ENCODE measurements at places on chromosomes 2 and 18.

DNA sequence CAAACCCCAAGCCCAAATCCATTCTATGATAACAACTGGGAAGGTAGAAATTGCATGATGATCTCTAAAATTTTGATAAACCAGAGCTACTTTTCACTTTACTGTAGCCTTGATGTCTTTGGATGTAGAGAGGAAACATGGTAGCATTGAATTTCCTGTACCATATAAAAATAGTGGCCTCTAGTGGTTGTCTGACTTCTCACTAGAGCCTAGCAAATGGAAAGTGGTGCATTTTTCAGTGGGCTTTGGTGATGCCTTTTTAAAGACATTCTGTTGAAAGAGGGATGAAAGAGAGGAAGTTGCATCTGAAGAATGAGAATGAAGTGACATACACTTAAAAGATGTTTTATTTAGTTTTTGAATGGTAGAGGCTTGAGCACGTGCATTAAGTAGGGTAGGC lies 662.2 kb downstream of the XIRP2 start:
- DNase-seq, result no peak

- DNase-seq, result no peak
Measured at GRCh38 chr2:132941296-132942020, 271.5 kb upstream of the LYPD1 start.

- no peak for DNase-seq
Measured at GRCh38 chr2:8620611-8621382, 61.1 kb upstream of the ID2 start.

DNA sequence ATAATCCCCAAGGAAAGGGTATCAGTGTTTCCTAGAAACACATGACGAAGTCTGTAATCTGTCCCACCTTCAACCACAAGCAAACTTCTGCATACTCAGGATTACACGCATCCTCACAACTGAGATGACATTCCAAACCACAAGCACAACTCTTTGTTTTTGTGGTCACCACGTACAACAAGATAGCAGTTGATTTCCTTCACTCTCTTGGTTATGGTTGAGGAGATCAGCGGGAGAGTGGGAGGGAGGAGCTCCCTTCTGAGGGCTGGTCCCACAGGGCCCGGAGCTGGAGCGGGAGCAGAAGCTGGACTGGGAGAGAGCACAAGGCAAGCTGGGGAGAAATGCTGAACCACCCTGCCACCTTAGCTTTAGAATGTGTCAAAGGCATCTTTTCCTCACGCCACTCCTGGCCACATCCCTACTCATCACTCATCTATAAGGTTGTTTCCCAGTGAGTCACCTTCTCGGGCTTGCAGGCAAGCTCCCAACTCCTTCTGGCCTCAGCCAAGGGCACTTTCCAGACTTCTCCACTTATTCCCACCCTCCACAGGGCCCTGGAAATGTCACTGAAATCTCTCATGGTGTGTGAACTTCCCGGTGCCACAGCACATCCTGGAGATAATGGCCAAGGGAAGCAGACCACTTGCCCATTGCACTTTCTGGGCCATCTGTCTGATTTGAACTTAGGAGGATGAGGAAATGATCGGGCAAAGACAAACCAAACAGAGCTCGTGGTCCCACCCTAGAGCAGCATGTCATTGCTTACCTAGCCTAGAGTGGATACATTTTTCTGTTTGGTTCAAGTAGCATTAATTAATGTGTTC lies 98.9 kb upstream of the LGALSL start:
- DNase-seq, result peak; percentile 57

DNA sequence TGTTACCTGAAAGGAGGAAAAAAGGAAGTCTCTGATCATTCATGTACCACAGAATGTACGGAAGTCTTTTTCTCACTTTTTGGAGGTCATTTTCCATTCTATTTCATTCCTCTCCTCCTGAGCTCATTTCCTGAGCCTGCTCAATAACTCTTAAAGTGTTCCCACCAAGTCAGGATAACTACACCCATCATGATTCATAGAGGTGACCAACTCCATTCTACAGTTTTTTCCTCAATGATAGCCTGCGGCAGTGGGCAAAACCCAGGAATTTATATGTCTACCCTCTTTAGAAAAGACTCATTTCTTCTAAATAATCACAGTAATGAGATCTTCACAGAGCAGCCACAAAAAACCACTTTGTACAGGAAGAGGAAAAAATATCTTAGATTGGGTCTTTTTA lies 372.5 kb downstream of the RBM43 start:
- DNase-seq, result no peak

DNA sequence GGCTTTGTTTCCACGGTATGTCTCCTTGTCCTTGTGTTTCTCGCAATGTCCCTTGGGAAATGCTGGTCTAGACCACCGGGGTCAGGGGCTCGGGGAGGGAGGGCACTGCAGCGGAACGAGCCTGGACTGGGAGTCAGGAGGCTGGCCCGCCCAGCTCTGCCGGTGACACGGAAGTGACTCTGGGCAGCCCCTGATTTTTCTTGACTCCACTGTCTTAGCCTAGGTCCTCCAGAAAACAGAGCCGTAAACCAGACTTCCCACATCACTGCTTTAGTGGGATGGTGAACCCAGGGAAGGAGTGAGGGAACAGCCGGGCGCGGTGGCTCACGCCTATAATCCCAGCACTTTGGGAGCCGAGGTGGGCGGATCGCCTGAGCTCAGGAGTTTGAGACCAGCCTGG lies 144.2 kb downstream of the ASB1 start:
- DNase-seq, result peak; percentile 14

GRCh38 chr2:234632527-234633391 lies 135.9 kb upstream of the ARL4C start:
- peak; percentile 71 for DNase-seq

- no peak for DNase-seq
Measured at GRCh38 chr18:77197073-77197472, 52.6 kb upstream of the GALR1 start.

- no peak for DNase-seq
Measured at GRCh38 chr18:34880403-34880802, 160.8 kb upstream of the MAPRE2 start.

GRCh38 chr18:58842978-58843687 lies 21.5 kb upstream of the ZNF532 start:
- DNase-seq, result peak; percentile 15

DNA sequence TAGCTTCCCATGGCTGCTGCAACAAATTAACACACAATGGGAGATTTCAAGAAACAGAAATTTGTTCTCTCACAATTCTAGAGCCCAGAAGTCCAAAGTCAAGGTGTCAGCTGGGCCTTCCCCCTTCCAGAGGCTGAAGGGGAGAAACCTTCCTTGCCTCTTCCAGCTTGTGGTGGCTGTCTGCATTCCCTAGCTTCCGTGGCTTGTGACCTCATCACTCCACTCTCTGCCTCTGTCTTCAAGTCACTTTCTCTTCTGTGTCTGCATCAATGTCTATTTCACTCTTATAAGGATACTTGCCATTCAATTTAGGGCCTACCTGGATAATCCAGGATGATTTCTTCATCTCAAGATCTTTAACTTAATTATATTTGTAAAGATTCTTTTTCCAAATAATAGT lies 16.8 kb upstream of the SRBD1 start:
- DNase-seq, result no peak

DNA sequence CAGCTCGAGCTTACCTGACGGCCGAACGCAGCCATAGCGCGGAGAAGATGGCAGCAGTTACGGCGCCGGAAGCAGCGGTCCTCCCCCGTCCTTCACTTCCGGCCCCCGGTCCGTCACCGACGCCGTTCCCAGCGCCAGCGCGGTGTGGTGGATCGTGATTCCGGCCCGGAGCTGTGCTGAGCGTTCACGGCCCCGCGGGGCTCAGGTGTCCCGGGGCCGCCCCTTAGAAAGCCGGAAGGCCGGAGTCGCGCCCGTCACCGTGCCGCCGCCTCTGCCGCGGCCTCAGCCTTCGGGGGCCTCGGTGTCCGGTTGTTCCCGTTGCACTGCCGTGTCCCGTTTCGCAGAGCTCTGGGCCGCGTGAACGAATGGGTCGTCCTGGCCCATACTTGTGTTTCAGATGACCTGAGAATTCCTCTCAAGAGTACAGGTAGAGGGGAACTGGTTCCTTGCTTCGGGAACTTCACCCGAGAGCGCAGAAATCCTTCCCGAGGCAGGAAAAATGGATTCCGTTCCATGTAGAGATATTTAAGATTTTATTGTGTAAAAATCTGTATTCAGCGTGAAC lies at the start of gene MTERF4:
TSS of gene MTERF4 (minus strand) at position 49 of the 565 bp plus-strand sequence. CDS start at position 35, 14 bp downstream.
- DNase-seq, result peak; percentile 90

DNA sequence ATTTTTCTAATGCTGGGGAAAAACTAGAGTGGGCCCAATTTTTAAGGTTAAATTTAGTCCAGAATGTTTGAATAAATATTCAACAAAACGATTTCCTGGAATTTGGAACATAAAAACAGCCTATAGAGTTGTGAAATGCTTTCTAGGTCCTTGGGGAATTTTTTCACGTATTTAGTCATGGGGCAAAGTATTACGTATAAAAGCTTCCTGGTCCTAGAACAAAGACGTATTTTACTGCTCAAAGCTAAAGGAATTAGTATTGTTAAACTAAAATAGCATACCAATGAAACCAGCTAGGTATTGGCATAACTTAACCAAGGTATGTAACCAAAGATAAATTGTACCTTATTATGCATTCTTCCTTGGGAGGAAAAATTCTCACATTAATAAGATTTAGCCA lies 1.6 kb downstream of the SESTD1 start:
- peak; percentile 23 for DNase-seq

DNA sequence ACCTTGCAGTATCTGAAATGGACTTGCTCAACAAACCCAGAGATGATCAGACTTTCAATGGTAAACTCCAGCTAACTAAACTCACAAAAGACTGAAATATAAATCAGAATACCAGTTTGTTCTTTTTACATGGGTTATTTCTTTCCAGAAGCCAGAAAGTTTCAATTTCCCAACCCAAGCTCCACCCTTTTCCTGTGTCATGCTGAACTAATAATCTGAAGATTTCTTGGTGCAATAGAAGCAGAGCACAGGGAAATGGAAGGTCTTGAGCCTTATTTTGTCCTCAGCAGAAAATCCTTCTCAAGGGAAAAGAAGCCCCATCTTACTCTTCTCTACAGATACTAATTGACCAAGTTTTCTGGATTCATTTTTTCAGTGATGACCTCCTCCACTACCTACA lies 93.3 kb upstream of the PAPOLG start:
- no peak for DNase-seq

- DNase-seq, result no peak
Measured at GRCh38 chr2:29068513-29068912, 5.8 kb downstream of the PCARE start.

DNA sequence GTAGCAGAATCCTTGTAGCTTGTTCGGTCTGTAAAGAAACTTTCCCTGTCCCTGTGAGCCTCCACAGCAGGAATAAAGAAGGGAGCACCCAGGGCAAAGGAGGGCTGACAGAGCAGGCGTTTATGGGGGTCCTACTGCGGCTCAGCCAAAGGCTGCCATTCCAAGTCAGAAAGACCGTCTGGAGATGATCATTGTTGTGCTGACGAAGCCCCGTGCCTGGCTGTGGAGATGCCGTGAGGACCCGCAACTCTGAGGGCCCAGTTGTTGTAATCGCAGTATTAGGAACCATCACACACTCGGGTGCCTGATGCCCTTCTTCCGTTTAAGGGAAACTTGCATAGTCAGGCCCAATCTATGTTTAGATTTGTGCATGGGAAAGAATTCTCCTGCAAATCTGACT lies 16.9 kb upstream of the VWA3B start:
- DNase-seq, result no peak

- no peak for DNase-seq
Measured at GRCh38 chr18:44805643-44806042, 125.0 kb downstream of the SETBP1 start.

- no peak for DNase-seq
Measured at GRCh38 chr18:36153771-36154170, 24.1 kb downstream of the ELP2 start.

DNA sequence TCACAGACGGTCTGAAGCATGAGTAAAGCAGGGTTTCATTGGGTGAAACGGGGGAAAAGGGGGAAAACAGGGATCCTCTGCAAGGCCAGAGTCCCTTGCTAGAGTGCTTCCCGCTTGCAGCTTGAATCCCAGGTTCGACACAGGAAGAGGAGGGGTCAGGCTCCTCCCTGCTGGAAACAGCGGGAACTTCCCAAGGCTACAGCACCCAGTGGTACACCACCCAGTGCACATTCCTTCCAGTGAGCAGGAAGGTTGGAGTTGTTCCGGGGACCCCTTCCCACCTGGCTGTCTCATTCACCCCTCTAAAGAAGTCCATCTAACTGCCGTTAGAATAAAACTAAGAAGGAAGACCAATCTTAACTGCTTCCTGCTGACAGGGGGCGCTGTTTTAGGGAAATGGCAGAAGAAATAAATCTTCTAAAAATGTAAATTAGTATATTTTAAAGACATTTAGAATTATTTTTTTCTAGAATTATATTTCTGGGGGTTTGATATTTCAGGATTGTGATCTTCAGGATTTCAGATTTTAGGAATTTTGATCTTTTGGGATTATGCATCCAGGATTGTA lies 230.9 kb downstream of the RBM43 start:
- DNase-seq, result peak; percentile 1

GRCh38 chr2:145593280-145593679 lies 1073.4 kb upstream of the ZEB2 start:
- DNase-seq, result no peak

DNA sequence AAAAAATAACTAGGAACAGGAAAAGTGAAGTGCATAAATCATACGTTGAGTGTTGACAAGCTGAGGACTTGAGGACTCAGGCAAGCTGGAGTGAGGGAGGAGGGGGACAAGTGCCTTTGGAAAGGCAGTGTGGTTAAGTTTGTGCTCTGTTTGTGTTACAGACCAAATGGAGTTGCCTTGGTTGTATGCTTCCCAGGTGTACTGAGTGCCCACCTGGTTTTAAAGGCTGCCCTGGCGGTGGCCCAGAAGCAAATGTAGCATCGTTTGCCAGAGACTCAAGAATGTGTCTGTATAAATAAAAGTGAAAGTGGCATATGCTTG lies 240.9 kb downstream of the PRKCE start:
- DNase-seq, result no peak

DNA sequence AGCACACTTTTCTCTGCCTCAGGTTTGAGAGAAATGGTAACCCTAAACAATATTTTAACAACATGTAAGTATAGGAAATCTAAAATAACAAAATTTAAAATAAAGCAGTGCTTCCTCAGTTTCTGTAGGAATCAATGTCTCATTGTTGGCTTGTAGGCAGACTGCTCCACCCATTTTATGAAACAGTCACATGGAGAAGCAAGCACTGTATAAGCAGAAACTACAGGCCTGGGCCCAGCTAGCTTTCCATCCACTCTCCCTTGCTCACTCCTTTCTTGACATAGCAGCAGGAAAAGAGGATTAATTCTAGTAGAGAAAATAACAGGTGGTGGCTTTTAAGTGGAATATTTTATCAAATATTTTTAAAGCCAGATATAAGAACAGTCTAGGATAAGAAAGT lies 97.2 kb downstream of the PLEKHM3 start:
- DNase-seq, result peak; percentile 27

DNA sequence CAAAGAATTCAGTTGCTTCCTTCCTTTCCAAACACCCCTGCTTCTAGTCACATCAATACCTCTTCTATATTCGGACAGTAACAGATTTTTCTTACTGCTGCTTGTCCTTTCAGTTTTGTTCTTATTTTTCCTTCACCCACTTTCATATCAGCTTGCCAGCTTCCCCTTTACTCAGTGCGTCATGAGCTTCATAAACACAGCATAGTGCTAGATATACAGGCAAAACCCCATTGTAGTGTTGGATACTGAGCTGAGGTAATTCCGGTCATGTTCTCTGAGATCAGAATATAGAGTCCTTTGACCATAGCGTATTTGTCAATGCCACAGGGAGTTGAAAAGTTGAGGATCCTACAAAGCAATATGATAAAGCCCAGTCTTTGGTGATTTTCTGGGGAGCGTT lies 2.4 kb downstream of the FARP2 start:
- no peak for DNase-seq

- DNase-seq, result peak; percentile 100
Measured at GRCh38 chr2:55120634-55121359, 70.5 kb upstream of the RTN4 start.

GRCh38 chr2:129004485-129004884 lies 685.8 kb upstream of the HS6ST1 start:
- no peak for DNase-seq

All from SJCRH30 (cell line).